ENCODE measurements at places on chromosomes 11 and 22.

- DNase-seq = peak; percentile 91
Measured at GRCh38 chr11:995752-996420, 40.6 kb downstream of the MUC6 start.

DNA sequence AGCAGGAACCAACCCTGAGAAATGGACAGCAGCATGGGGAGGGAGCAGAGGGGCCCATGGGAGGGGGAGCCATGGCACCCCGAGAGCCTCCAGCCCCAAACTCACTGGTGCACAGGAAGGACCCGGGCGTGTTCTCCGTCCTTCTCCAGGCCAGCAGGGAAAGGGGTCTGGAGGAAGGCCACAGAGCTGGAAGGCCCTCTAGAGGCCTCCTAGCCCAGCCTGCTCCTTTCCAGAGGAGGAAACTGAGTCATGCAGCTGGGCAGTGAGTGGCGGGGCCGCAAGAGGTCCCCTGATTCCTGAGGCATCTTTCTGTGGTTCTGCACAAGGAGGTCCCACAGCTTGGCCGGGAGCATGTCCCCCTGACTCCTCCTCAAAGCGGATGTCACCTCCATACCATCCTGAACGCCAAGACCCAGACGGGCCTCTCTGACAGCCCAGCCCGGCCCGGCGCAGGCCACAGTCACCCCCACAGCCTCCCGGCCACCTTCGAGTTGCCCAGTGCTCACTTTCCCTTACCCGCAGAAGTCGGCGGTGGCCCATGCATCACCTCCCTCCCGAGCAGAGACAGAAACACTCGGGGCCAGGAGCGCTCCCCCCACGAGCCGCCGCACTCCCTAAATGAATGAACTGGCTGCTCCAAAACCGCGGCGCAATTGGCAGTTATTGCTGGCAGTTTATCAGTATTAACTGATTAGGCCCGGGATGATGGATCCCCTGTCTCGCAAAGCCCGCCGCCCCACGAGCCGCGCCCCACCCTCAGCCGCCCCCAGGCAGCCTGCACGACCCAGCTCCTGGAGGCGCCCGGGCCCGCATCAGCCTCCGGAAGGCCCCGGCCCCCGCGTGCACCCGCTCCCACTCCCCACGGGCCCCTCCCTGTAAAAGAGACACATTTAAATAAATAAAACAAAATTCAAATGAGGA is 272.5 kb downstream of the BUD13 start:
- DNase-seq = no peak

- no peak for DNase-seq
Measured at GRCh38 chr22:49719046-49719445, 108.6 kb downstream of the BRD1 start.

- no peak for DNase-seq
Measured at GRCh38 chr11:110866081-110866480, 153.8 kb upstream of the ARHGAP20 start.

DNA sequence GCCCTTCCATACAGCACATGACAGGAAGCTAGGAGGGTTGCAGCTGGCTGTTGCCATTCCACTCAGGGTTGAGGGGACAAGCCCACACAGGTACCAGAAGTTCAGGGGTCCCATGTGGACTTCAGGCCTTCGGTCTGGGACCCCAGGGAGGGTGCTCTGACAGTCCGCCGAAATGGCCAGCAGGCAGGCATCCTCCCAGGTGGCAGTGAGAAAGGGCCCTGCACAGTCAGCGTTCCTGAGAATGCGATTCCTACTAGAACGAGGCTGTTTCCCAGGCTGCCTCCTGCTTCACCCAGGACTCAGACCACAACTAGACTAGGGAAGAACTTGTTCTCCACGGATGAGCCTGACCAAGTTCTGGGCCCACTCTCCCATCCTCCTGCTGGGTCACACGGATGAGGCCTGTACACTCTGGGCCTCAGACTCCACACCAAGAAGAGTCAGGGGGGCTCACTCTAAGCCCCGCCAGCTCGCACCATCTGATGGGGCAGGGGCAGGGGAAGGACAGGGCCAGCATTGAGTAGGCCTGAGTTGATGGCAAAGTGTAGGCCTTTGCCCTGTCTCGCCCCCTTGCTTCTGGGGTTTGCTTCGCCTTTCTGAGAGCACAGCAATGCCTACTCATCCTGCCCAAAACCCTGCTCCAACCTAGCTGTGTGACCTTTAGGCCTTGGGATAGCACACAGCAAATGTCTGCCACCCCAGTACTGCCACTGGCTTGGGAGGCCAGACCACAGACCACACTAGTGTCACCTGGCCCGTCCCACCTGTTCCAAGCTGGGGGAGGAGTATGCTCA is 14.0 kb downstream of the KCNQ1OT1 start:
- no peak for DNase-seq

DNA sequence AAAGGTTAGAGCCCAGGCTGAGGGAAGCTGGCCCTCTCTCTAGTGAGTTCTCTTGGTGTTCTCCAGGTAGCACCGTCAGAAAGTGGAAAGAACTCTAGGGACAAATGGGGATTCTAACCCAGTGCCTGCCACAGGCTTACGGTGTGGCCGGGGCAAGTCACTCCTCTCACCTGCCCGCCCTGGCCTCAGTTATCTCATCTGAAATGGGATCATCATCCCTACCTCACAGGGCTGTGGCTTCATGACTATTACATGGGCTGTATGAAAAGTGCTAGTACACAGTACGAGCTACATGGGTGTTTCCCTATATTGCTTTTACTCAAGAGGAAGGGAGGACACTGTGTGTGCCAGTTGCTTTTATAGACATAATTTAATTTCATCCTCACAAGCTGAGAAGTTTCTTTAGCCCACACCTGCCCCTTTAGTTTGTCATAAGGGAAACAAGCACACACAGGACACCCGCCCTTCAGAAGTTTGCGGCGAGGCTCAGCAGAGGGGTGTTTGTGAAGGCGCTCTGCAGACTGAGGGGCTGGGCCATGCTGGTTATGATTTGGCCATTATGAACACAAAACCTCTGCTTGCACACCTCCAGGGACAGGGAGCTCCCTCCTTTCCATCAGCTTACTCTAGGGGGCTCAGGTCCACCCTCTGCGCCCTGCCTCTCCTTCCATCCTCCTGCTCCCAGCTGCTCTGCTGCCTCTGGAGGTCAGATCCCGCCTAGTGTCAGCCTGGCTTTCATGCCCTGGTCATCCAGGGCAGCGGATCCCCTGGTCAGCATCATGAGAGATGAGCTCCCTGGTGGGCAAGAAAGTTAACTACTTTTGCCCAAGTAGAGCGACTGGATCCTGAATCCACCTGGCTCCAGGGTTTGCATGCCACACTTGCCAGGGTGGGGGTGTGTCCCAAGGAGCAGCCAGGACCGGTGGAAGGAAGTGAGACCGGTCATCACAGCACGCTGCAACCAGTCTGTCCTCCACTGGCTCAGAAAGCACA is 1.2 kb downstream of the KLHL35 start:
- DNase-seq = no peak

DNA sequence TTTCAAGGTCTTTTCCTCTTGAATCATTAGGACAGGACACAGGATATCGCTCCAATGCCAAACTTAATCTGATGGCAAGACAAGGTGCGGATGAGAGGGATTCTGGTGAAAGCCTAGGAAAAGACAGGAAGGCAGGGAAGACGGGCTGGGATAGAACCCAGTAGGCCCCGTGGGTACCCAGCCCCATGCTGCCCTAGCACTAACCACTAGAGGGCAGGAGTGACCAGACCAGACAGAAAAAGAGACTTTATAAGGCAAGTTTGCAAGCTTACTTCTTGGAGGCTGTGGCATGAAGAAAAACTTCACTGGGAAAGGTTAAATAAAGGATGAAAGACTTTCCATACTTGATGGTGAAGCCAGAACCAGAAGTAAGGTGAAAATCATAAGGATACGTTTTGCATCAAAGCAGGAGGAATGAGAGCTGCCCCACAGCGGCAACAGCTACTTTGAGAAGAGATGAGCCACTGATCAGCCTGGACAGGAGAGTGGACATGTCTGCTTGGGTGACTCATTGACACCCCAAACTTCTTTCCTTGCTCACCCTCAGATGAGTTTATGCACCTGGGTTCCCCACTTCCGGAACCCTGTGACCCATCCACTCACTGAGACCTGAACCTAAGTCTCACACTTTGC is 39.8 kb downstream of the SYN3 start:
- peak; percentile 67 for DNase-seq

DNA sequence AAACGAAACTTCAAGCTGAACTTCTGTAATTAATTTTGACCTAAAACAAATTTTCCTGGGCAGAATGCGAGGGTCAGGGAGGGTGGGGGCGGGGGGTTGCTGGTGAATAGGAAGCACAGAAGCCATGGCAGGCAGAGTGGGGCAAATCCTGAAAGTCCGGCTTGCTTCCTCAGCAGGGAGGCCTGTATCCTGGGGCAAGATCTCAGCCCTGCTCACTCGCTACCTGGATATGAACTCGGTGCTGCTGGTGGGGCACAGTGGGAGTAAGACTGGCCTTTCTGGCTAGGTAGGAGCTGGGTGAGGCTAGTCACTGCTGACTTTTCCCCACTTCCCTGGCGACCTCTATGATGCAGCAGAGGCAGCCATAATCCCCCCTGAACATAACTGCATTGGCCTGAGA is 168.9 kb upstream of the CHORDC1 start:
- no peak for DNase-seq

DNA sequence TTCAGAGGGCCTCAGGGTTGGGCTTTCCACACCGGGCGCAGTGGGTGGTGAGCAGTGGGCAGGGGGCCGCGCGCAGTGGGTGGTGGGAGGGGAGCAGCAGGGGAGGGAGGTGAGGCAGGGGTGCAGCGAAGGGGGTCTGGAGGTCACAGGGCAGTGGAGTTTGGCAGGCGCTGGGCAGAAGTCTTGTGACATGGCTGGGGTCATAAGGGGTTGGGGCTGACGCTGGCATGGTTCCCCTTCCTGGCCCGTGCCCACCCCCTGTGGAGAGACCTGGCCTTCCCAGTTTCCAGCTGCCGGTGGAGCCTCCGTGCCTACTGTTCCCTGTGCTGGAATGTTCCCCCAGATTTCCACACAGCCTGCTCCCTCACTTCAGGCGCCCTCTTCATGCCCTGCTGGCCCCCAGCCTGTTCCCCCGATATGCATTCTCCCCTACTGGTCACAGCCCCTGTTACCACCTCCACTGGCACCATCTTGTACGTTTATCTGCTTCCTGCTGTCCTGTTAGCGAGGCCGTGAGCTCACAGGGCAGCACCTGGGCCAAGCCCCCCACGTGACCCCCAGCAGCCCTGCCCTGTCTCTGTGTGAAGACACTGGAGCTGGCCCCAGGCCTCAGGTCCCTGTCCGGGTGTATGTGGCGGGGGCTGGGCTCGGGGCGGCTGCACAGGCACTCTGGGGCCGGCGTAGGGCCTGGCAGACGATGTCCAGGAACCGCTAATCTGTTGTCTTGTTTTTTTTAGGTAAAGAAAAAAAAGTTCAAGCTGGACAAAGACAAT is 111.6 kb downstream of the KCNQ1OT1 start:
- DNase-seq = no peak

GRCh38 chr11:124937336-124937935 is 1.6 kb upstream of the HEPACAM start:
- no peak for DNase-seq

- no peak for DNase-seq
Measured at GRCh38 chr11:35317253-35317652, 102.1 kb downstream of the SLC1A2 start.

GRCh38 chr11:67631411-67631810 is 1.7 kb upstream of the NUDT8 start:
- DNase-seq = no peak

- no peak for DNase-seq
Measured at GRCh38 chr11:126855536-126855935, 145.0 kb downstream of the KIRREL3 start.

DNA sequence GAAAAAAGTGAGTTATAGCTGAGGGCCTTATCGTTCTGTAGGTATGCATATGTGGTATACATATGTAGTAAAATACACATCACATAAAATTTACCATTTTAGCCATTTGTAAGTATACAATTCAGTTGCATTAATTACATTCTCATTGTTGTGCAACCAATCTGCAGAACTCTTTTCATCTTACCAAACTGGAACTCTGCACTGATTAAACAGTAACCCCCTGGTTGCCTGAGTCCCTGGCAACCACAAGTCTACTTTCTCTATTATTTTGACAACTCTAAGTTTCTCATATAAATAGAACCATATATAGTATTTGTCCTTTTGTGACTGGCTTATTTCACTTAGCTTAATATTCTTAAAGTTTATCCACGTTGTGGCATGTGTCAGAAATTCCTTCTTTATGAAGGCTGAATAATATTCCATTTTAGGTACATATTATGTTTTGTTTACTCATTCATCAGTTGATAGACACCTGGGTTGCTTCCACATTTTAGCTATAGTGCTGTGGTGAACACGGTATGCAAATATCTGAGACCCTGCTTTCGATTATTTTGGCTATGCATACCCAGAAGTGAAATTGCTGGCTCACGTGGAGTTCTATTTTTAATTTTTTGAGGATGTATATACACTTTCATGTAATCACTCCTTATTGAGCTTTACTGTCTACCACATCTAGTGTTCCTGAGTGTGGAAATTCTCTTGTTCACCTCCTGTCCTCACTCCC is 1.6 kb upstream of the DDX10 start:
- DNase-seq = no peak

GRCh38 chr11:94302776-94303175 is 1.6 kb upstream of the IZUMO1R start:
- no peak for DNase-seq

GRCh38 chr11:16784666-16785065 is 46.2 kb downstream of the C11orf58 start:
- no peak for DNase-seq

- DNase-seq = no peak
Measured at GRCh38 chr11:84398017-84398626, 1112.0 kb upstream of the CCDC90B start.

DNA sequence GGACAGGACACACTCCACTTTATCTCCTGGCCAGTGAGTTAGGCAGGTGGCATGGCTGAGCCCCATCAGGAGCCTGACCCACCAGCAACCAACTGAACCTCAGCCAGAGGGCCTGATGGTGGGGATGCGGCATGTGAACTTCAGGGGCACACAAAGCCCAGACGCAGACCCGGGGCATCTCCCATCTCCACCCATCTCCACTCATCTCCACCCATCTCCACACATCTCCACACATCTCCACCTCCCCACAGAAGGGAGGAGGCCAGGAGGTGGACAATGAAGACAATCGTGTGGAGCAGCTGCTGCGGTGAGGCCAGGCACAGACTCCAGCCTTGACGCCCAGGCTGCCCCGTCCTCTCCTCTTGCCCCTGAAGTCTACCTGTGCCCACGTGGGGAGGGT is 340.8 kb downstream of the CTTN start:
- no peak for DNase-seq

DNA sequence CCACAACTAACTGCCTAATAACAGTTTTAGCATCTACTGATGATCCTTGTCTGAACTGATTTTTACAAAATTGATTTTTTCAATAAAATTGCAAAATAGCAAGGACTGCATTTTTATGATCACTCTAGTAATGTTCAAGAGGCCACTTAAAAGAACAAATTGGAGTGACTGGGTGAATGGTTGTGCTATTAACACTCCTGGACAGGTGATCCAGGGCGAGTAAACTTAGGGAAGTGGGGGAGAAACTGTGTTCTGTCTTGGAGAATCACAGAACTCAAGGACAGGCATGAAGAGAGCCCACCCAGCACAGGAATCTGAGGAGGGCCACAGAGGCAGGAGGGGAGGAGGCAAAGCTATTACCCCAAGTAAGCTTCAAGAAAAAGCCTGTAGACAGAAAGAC is 75.8 kb downstream of the SGSM3 start:
- DNase-seq = no peak

- DNase-seq = no peak
Measured at GRCh38 chr11:72432347-72433287, 1.7 kb downstream of the CLPB start.

Data from GM13977 (cell line).